Activated CD4-positive, alpha-beta T cell treated with anti-CD3 and anti-CD28 coated beads, Interleukin-2, Interleukin-4, amounts not matched to agents 100 ng/mL and 50 ng/mL, durations not matched to agents 16 hours and 8 hours (primary cell): ENCODE measurements at places on chromosomes 3 and 15.

GRCh38 chr15:40695469-40695890, 506 bp downstream of the RAD51 start:
- DNase-seq: no peak

- DNase-seq: no peak
Measured at GRCh38 chr3:62873451-62873760, 1.8 kb downstream of the CADPS start.

DNA sequence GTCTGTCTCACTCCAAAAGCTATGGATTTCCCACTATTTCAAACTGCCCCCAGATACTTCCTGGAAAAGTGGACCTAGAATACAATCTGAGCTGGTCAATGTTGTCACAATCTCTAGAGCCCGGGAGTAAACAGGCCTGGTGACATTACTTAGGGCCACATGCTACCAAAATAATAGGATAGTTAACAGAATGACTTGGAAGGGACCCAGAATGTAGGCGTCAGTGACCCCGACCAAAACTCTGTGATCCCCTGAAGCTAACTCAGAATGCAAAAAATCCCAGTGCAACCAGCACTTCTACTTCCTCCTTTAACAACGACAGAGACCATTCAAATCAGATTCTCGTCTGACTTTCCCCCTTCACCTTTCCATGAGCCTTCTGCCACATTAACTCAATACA, 51.5 kb upstream of the CDV3 start:
- no peak for DNase-seq

DNA sequence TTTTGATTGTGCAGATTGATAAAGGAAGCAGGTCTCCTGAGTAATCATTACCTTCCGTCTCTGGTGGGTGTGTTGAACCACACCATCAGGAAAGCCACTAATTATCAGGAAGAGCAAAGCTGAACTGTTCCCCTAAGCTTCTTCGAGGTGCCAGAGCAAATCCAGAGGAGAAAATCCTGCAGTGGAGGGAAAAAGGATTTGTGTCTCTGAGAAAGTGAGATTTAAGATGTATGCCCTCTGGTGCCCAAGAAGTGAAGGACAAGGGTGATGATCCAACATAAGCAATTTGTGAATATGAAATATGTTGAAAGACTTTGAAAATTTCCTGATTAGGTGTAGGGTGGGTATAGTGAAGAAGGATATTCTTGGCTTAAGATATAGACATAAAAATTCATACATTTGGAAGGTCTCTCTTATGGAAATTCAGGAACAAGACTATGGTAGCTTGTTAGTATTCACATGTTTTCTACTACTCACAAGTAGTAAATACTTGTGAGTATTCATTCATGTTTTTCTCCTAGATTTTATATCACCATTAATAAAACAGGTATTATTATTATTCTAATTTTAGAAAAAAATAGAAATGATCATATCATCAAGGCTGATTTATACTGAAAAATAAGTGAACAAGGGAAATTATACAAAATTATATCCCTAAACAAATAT, 34.8 kb downstream of the COMMD2 start:
- DNase-seq: peak; percentile 45

DNA sequence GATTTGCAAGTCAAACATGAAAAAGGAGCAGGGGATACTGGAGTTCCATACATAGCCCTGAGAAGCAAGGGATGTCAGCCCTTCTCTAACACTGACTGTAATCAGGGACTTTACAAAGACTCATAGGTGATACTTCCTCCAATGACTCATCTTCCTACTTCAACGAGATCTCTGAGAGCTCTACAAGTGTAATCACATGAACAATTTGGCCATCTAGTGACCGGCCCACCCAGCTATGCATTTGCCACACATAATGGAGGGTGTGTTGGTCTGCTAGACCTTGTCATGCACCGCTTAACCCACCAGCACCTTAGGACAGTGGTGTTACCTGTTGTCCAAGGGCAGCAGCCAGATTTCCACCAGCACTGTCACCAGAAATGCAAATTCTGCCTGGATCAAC, 75.3 kb downstream of the NCEH1 start:
- peak; percentile 63 for DNase-seq

GRCh38 chr3:38457111-38458003, 3.7 kb downstream of the ACVR2B start:
- DNase-seq: no peak

GRCh38 chr3:18422972-18423371, 2.2 kb downstream of the SATB1 start:
- DNase-seq: no peak

- peak; percentile 63 for DNase-seq
Measured at GRCh38 chr3:195540027-195540426, 3.1 kb downstream of the PPP1R2 start.

- no peak for DNase-seq
Measured at GRCh38 chr15:49187549-49188245, 17.6 kb downstream of the GALK2 start.
